CD4-positive, alpha-beta memory T cell (primary cell): ENCODE measurements at places on chromosomes 7 and 10. TPM values are rescaled to one million over a fixed set of nuclear protein-coding genes. Genes with fewer than 3 reads are reported as not detected.

Gene GPR141
- not detected for polyA plus RNA-seq

Gene UTF1
- polyA plus RNA-seq: not detected

Gene UCN3
- not detected for polyA plus RNA-seq

Gene CYP17A1
- not detected for polyA plus RNA-seq

Gene RASSF4
- polyA plus RNA-seq: 0.21 TPM

Gene AOC1
- not detected for polyA plus RNA-seq

GRCh38 chr7:73901823-73902597, 41.1 kb downstream of the TMEM270 start:
- no peaks in the 10 kb centered on the region for H3K36me3 ChIP-seq
- no peak for DNase-seq
- no peaks in the 10 kb centered on the region for H3K27me3 ChIP-seq

DNA sequence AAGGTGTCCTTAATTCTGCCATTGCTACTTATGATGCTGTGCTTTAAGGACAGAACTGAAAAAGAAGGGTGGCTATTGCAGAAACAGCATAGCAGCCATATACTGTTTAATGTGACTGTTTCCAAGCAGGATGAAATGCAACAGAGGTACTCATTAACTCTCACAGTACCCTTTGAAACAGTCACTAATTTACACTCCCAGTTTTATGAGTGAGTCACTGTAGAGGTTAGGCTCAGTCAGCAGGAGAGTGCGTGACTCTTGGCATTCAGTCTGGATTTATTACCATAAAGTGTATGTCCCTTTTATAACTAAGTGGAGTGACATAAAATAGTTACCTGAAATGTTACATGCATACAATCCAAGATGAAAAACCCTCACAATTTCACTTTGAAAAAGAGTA, 27.7 kb downstream of the ALDH18A1 start:
- no peak overlapping the region for H3K4me3 ChIP-seq
- no peaks in the 10 kb centered on the region for H3K27me3 ChIP-seq
- no peak overlapping the region for H3K27ac ChIP-seq
- no peaks in the 10 kb centered on the region for H3K4me1 ChIP-seq
- DNase-seq: no peak
- H3K36me3 ChIP-seq: peaks cover 34% of the 10 kb centered on the region

DNA sequence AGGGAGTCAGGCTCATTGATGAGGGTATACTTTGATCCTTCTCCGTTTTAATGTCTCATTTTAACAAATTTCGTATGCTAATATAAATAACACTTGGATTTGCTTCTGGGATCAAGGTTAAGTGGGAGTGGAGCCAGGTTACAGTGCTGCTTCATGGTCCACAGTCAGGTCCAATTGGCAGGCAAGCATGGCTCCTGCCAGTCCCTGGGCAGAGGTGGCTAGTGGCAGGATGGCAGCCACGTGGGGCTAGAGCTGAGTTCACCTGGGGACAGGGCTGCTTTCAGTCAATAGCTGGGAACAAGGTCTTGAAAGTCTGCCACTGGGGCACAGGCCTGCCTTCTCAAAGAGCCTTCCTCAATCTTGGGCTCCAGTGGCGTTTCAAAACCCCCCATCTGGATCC, 16.0 kb upstream of the VWA2 start:
- no peak overlapping the region for H3K27ac ChIP-seq
- no peaks in the 10 kb centered on the region for H3K27me3 ChIP-seq
- H3K4me3 ChIP-seq: no peak overlapping the region
- H3K4me1 ChIP-seq: no peaks in the 10 kb centered on the region

GRCh38 chr7:29622335-29623265, 59.0 kb downstream of the PRR15 start:
- H3K4me3 ChIP-seq: no peak overlapping the region
- no peak overlapping the region for H3K27ac ChIP-seq
- no peaks in the 10 kb centered on the region for H3K36me3 ChIP-seq
- no peaks in the 10 kb centered on the region for H3K27me3 ChIP-seq

GRCh38 chr7:51020944-51021343, 238.2 kb upstream of the GRB10 start:
- H3K36me3 ChIP-seq: no peaks in the 10 kb centered on the region
- H3K4me3 ChIP-seq: no peak overlapping the region
- DNase-seq: no peak
- no peaks in the 10 kb centered on the region for H3K4me1 ChIP-seq

GRCh38 chr10:128466831-128467371, 340.7 kb upstream of the MKI67 start:
- no peak overlapping the region for H3K27ac ChIP-seq
- H3K27me3 ChIP-seq: no peaks in the 10 kb centered on the region

DNA sequence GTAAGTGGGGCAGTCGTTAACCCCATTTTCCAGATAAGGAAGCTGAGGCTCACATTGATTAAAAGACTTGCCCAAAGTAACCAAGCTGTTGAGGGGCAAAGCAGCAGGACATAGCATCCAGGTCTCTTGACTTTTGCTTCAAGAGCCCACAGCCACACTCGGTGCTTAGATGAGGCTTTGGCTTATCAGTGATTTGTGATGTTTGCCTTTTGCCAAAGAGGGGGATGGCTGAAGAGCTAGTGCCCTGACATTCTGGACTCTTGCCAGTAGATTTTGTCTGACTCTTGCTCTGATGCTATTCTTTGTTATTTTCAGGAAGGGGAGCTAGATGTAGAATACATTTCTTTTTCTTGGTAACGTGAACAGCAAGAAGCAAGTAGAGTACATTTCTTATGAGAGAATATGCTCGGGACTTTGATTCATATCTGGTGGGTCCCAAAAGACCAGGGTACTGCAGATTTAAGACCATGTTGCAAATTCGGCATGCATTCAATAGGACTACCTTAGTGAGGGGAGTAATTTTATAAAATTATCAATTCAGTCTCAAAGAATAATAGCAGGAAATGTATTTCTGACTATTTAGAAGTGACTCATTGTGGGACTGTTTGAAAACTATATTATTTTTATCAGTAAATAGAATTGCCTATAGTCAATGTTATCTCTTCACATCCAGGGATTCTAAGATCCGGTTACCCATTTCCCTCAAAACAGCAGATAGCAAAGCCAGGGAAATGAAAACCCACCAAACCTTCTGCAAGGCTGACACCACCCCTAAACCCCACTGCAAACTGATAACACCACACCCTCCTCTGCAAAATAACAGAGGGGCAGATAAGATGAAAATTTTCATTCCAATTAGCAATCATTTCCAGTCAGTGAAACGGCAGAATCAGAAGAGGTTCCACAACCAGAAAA, 180.0 kb upstream of the BMPER start:
- no peak overlapping the region for H3K4me3 ChIP-seq
- no peaks in the 10 kb centered on the region for H3K27me3 ChIP-seq
- no peaks in the 10 kb centered on the region for H3K36me3 ChIP-seq
- no peaks in the 10 kb centered on the region for H3K4me1 ChIP-seq
- no peak for DNase-seq

GRCh38 chr7:107494884-107495283, 25.0 kb downstream of the GPR22 start:
- no peaks in the 10 kb centered on the region for H3K36me3 ChIP-seq
- no peaks in the 10 kb centered on the region for H3K27me3 ChIP-seq
- DNase-seq: no peak
- H3K4me1 ChIP-seq: peaks cover 4% of the 10 kb centered on the region

GRCh38 chr10:131860806-131861440, 39.9 kb upstream of the PPP2R2D start:
- no peak overlapping the region for H3K27ac ChIP-seq
- H3K4me3 ChIP-seq: no peak overlapping the region
- H3K27me3 ChIP-seq: peaks cover 4% of the 10 kb centered on the region
- no peak for DNase-seq

- no peak overlapping the region for H3K4me3 ChIP-seq
- no peaks in the 10 kb centered on the region for H3K4me1 ChIP-seq
- no peaks in the 10 kb centered on the region for H3K27me3 ChIP-seq
- peaks cover 13% of the 10 kb centered on the region for H3K36me3 ChIP-seq
- H3K27ac ChIP-seq: no peak overlapping the region
These were observed 72.8 kb upstream of the PPIF start for GRCh38 chr10:79274279-79275104.

GRCh38 chr10:12349629-12350166, 351 bp downstream of the CAMK1D start:
- H3K4me3 ChIP-seq: peak overlapping the region; percentile 40
- DNase-seq: no peak
- no peaks in the 10 kb centered on the region for H3K27me3 ChIP-seq
- peaks cover 25% of the 10 kb centered on the region for H3K4me1 ChIP-seq
- peak overlapping the region; percentile 71 for H3K27ac ChIP-seq

GRCh38 chr10:128812000-128812399, 655.0 kb upstream of the MGMT start:
- no peak overlapping the region for H3K27ac ChIP-seq
- H3K36me3 ChIP-seq: no peaks in the 10 kb centered on the region
- H3K27me3 ChIP-seq: no peaks in the 10 kb centered on the region

GRCh38 chr7:158814637-158815036, 14.7 kb downstream of the ESYT2 start:
- H3K4me1 ChIP-seq: peaks cover 95% of the 10 kb centered on the region
- H3K36me3 ChIP-seq: no peaks in the 10 kb centered on the region
- no peaks in the 10 kb centered on the region for H3K27me3 ChIP-seq
- peak overlapping the region; percentile 91 for H3K27ac ChIP-seq
- no peak overlapping the region for H3K4me3 ChIP-seq

DNA sequence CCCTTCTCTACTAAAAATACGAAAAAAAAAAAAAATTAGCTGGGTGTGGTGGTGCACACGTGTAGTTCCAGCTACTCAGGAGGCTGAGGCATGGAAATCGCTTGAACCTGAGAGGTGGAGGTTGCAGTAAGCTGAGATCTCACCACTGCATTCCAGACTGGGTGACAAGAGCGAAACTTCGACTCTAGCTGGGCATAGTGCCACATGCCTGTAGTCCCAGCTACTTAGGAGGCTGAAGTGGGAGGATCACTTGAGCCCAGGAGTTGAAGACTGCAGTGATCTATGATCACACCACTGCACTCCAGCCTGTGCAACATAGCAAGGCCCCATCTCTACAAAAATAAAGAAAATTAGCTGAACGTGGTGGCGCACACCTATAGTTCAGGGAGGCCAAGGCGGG, 1.2 kb upstream of the SPACDR start:
- no peaks in the 10 kb centered on the region for H3K27me3 ChIP-seq
- no peak for DNase-seq
- H3K36me3 ChIP-seq: peaks cover 12% of the 10 kb centered on the region
- H3K4me1 ChIP-seq: peaks cover 9% of the 10 kb centered on the region
- H3K4me3 ChIP-seq: no peak overlapping the region

- no peak overlapping the region for H3K27ac ChIP-seq
- H3K36me3 ChIP-seq: peaks cover 12% of the 10 kb centered on the region
- H3K4me1 ChIP-seq: peaks cover 60% of the 10 kb centered on the region
- H3K27me3 ChIP-seq: no peaks in the 10 kb centered on the region
- no peak for DNase-seq
These were observed 4.6 kb downstream of the SEC23IP start for GRCh38 chr10:119896937-119897770.

DNA sequence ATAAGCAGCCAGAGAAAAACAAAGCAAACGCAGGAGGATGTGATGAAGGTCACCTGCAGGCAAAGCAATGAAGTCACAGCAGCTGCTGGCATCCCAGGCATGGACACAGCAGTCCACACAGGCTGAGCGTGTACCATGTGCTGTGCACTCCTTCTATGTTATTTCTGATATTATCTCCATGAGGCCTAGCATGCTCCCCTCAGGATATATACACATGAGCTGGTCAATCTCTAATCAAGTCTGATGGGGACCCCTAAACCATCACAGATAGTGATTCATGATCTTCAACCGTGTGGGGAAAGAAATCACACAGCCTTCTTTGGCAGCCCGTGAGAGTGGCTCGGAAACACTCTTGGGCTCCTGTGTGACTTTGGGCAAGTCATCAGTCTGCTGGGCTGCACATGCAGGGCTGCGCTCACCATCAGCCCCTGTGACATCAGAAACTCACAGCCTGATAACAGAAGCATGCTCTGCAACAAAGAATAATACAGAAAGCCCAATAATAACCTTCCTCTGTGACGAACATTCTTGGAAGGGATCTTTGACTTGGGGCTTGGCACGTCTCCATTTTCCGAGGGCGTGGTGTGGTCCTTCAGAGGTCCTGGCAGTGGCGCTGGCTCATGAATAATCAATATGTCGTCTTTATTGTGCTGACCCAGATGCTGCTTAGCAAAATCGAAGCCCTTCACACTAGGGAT, 83.0 kb upstream of the ATP6V0A4 start:
- H3K27ac ChIP-seq: no peak overlapping the region
- peaks cover 8% of the 10 kb centered on the region for H3K4me1 ChIP-seq
- no peaks in the 10 kb centered on the region for H3K27me3 ChIP-seq
- no peaks in the 10 kb centered on the region for H3K36me3 ChIP-seq
- no peak overlapping the region for H3K4me3 ChIP-seq

DNA sequence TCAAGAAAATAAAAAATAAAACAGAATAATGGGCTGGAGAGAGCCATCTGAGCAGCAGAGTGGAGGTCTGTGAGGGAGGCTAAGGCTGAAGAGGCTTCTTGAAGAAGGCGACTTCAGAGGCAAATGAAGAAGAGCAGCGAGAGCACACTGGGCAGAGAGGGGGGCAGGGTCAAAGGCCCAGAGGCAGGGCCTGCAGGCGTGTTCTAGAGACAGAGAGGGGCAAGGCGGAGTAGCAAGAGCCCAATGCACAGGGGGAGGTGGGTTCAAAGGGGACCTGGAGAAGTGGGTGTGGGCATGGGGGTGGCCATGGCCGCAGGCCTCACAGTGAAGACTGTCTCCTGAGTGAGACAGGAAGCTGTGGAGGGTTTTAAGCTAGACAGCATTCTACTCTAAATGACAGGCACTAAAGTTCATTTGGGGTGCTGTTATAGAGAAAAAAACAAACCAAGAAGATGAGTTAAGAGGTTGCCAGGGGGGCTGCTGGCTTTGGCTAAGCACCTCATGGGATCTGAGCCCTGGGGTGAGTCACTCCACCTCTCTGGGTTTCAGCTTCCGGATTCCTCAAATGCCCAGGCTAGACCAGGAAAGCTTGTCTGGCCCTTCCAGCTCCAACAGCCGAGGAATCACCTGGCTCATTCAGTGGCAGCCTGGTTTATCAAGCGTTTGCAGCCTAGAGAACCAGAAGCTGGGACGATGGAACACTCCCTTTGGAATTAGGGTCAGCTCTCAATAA, 81.7 kb downstream of the DLG5 start:
- H3K4me1 ChIP-seq: no peaks in the 10 kb centered on the region
- no peak overlapping the region for H3K27ac ChIP-seq
- H3K36me3 ChIP-seq: no peaks in the 10 kb centered on the region
- H3K27me3 ChIP-seq: no peaks in the 10 kb centered on the region

DNA sequence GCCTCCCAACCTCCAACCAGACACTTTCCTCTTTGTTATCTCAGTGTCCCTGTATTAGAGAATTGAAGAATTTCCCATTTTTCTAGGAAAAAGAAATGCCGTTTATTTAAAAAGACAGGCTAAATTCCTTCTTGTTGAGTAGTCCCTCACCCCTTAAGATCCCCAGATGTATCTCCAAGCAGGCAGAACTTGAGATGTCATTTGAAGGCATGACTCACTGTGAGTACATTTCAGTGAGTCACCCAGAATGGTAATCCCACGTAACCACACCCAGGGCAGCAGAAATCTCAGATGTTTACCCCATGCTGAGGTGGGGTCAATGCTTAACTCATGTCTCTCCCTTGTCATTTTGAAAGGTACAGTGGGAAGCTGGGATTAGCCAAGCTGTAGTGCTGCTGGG, 4.4 kb downstream of the ZNF655 start:
- H3K27ac ChIP-seq: no peak overlapping the region
- H3K4me1 ChIP-seq: peaks cover 18% of the 10 kb centered on the region
- no peaks in the 10 kb centered on the region for H3K27me3 ChIP-seq
- H3K4me3 ChIP-seq: no peak overlapping the region
